ENCODE measurements at places on chromosomes 13 and 19.

GRCh38 chr19:2275588-2276428 lies 6.2 kb downstream of the PEAK3 start:
- no peak for DNase-seq

GRCh38 chr13:78046331-78046730 lies 127.7 kb upstream of the EDNRB start:
- no peak for DNase-seq

DNA sequence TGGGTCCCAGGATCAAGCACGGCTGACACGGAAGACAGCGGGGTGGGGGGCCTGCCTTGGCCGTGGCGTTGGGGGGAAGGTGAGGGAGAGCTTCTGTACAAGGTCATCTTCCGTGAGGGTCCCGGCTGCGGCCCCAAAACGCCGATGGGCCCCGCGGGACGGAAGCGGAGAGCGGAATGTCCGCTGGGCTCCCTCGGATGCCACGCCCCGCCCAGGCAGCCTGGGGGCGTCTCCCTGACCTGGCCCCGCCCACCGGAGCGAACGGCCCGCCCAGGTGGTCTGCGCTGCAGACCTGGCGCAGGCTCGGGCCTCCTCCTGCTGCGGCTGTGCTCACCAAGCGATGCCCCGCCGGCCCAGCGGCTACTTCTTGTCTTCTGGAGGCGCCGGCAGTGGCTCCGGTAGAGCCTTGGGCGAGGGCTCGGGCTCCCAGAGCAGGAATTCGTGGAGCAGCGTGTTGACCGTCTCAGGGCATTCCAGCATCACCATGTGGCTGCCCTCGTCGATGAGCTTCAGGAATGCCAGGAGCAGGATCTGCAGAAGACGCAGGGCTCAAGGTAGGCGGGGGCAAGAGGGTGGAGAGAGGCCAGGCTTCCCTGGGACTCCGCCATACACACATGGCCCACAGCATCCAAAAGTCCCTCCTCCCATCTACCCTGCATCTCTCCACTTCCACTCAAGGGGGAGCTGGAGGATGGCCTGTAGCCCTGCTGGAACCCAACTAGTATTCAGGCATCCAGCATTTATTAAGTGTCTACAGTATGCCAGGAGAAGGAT lies 10.7 kb downstream of the ABHD8 start:
- DNase-seq, result peak; percentile 70

DNA sequence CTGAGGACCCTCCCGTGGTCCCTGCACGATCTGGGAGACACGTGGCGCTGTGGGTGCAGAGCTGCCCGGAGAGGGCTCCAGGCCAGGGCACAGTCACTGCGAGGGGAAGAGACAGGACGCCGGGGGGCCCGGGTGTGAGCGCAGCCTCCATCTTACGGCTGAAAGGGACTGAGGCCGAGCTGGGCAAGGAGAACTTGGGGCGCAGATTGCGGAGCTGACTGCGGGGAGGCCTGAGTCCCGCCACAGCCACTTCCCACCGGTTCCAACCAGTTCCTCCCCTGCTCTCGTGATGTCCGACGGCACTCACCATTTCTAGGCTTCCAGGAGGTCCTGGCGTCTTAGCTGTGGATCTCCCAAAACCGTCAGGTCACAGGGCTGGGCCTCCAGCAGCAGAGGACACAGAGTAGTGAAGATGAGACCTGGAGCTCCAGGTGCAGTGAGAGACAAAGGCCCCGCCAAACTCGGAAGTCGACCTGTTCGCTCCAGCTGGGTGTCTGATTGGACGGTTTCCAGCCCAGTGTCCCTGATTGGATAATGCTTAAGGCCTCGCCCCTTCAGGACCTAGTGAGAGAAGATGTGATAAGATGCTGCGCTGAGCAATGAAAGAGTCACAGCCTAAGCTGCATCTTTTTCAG lies 4.8 kb upstream of the ZNF253 start:
- DNase-seq, result no peak

DNA sequence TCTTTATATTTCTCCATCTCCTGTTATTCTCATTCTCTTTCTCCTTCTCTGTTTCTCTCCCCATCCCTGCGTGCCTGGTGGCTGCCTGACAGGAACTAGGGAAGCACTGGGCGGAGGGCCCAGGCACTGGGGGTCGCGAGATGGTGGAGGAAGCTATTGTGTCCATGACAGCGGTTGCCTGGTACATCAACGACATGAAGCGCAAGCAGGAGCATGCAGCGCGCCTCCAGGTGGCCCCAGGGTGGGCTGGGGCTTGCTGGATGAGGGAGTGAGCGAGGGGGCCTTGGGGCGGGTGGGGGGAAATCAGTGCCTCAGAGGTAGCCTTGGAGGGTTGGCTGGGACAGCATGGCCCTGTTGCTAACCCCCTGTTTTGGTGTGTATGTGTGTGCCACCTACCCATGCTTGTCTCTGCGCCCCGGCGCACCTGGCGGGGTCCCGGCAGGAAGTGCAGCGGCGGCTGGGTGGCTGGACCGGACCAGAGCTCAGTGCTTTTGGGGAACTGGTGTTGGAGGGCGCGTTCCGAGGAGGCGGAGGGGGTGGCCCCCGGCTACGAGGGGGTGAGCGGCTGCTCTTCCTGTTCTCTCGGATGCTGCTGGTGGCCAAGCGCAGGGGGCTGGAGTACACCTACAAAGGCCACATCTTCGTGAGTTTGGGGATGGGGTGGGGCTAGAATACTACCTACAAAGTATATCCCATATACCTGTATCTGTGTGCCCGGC lies 5.2 kb downstream of the PLEKHG2 start:
- DNase-seq, result no peak

- no peak for DNase-seq
Observed at GRCh38 chr19:39728040-39728439, 9.8 kb downstream of the CLC start.

GRCh38 chr13:77417897-77418296 lies 91.0 kb upstream of the MYCBP2 start:
- DNase-seq, result no peak

GRCh38 chr13:113448545-113448884 lies 4.8 kb downstream of the ADPRHL1 start:
- DNase-seq, result no peak

DNA sequence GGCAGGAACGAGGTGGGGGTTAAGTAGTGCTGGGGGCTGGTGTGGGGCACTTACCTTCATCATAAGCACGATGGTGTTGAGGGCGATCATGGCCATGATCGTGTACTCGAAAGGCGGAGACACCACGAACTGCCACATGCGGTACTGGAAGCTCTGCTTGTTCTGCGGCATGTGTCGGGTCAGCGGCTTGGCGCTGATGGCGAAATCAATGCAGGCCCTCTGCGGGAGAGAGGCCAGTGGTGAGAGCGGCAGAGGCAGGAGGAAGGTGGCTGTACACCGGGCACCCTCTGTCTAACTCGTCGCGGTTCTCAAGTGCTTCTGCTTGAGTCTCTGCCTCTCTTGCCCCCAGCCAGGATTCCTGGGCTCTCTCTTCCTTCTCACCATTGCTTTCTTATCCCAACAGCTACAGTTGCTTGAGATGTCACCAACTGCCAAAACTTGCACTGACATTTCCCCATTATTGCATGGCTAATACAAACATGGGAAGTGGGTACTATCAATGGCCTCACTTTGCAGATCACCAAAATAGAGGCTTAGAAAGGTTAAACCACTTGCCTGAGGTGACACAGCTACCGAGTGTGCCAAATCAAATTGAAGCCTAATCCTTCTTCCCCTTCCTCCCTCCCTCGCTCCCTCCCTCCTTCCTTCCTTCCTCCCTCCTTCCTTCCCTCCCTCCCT lies 105.0 kb downstream of the IER2 start:
- DNase-seq, result no peak

DNA sequence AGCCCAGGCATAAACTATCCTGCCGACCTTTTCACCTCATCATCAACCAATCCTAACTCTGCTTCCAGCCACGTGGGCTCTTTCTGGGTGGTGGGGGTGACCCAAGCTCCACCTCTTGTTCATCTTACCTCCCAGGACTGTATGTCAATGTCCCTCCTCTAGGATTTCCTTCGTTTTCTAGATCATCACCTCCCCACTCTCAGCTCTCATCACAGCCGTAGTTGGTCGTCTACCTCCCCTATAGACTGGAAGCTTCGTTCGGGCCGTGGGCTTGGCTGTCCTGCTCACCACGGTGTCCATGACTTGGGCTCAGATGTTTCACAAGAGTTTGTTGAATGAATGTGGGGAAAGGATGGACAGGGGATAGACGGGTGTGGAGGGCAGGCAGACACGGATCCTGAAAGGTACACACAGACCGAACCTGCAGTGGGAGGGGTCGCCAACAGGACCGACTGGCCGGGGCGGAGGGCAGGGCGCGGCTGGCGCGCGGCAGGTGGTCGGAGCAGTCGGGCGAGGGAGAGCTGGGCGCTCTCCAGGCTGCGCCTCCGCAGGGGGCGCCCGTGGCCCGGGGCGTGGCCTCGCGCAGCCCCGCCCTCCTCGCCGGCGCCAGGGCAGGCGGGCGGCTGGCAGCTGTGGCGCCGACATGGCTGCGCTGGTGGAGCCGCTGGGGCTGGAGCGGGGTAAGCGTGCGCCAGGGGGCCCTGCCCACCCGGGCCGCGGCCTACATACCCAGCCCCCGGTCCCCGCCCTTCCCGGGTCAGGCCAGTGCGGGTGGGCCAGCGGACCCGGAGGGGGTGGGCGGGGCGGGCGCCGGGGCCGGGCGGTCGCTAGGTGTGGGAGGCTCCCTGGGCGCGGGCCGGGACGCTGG lies at the start of gene LIN7B:
TSS of gene LIN7B (plus strand) at position 609 of the 868 bp plus-strand sequence. CDS start at position 644, 35 bp downstream.
- no peak for DNase-seq

DNA sequence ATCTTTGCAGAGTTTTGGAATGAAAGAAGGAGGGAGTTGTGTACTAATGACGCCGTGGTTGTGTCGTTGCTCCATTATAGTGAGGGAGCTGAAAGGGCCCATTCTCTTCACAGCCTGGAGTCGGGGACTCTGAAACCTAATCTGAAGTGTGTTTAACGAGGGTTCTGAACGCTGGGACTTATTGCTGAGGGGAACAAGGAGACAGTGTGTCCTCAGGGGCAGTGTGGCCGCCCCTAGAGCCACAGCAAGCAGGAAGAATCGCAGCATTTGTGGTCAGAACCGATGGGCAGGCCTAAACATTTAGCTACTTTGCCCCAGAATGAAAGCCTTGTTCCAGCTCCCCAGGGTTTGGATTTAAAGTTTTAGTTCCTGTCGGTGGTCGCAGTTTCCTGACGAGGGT lies 156.4 kb upstream of the RNF113B start:
- DNase-seq, result no peak

- no peak for DNase-seq
Observed at GRCh38 chr13:65488606-65489005, 1741.5 kb downstream of the PCDH9 start.

- DNase-seq, result no peak
Observed at GRCh38 chr19:35027851-35028599, 2.2 kb upstream of the SCN1B start.

GRCh38 chr19:14410091-14411051 lies 8.8 kb downstream of the DDX39A start:
- no peak for DNase-seq

- no peak for DNase-seq
Observed at GRCh38 chr19:5824751-5825150, 14.8 kb downstream of the FUT6 start.

DNA sequence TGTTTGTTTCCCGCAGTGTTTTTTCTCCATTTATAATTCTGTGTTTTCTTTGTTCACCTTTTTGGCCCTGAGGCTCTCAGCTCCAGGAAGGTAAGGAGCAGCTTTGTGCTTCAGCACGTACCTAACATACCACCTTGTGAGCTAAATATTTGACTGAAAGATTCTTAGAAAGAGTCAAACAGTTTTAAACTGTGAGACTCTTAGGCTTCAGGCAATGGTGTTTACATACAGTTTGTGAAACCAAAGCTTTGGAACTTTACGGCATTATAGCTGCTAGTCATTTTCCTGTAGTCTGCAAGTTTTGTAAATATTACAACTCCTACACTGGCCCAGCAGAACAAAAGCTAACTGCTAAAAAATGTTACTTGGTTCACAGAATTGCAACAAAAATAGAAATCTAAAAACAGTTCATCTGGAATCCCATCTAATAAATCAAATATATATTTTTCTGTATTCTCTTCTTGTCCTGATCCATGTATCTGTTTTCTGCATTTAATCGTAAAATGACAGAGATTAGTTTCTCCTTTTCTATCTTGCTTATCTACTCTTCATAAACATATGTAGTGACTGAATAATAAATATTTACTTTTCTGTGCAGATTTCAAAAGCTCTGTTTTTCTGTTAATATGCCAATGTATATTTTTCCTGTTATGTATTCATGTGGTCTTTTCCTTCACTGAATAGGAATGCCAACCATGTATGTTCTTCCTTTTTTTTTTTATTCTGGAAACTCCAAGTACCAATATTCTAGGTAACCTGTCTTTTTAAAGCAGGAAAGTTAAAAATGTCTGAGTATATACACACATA lies 38.8 kb upstream of the GPI start:
- DNase-seq, result no peak

DNA sequence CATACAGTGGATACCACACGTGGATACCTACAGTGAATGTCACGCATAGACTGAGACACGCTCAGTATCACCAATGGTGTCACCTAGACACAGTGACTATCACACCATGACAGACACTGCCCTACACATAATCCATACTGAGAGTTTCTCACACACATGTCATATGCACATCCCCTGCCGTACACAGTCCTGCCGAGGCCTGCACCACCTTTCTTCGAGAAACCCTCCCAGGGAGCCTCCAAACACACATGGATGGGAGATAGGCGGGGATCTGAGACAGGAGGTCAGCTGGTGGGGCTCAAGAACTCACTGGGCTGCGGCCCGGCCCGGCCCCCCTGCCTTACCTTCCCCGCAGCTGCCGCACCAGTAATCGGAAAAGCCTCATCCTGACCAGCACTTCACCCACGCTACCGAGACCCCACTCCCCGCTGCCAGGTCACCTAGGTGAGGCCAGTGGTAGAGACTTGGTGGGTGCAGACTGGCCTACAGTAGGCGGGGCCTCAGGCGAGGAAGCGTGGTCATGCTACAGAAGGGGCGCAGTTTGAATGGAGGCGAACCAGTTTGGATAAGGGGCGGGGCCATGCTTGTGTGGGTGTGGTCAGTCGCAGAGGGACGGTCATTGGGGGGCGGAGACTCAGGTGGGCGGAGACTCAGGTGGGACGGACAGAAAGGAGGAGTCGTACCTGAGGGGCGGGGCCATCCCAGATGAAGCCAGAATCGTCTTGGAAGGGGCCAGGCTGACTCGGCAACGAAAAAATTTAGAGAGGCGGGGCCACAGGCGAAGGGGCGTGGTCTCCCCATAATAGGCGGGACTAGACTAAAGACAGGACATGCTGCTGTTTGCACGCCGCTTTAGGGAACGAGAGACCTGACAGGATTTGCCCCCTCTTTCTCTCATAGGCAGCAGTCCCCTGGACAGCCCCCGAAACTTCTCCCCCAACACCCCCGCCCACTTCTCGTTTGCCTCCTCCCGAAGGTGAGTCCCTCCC lies 2.1 kb downstream of the MAST1 start:
- no peak for DNase-seq

DNA sequence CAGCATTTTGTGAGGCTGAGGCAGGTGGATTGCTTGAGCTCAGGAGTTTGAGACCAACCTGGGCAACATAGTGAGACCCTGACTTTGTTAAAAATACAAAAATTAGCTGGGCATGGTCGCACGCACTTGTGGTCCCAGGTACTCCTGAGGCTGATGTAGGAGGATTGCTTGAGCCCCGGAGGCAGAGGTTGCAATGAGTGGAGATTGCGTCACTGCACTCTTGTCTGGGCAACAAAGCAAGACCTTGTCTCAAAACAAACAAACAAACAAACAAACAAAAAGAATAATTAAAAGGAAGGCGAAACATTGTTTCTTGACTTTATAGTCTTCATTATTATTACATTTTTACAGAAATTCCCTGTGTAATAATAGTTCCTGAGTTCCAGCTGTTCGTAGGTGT lies 15.9 kb downstream of the BIVM start:
- DNase-seq, result no peak

All from smooth muscle cell of the brain vasculature (primary cell).